Calu3 (cell line): ENCODE measurements at places on chromosomes 2 and 18. TPM values are rescaled to one million over a fixed set of nuclear protein-coding genes. Genes with fewer than 3 reads are reported as not detected.
A peak's percentile ranks its signal among the peaks of the same experiment; 100 is the strongest.

Gene KANSL3
- 39.6 and 43.9 TPM in 2 replicates for total RNA-seq

Gene UPP2
- not detected in 2 replicates for total RNA-seq

Gene STON1
- total RNA-seq: 0.86 and 1.3 TPM in 2 replicates

Gene OTOS
- total RNA-seq: not detected in 2 replicates

Gene RAB6C
- total RNA-seq: not detected in 2 replicates

Gene ICOS
- total RNA-seq: not detected in 2 replicates

Gene CNGA3
- total RNA-seq: not detected in 2 replicates

Gene MAB21L4
- 2.8 and 3.0 TPM in 2 replicates for total RNA-seq

Gene SP110
- total RNA-seq: 56.7 and 107 TPM in 2 replicates

- DNase-seq: no peak
- no peak overlapping the region for H3K4me3 ChIP-seq
- peaks cover 15% of the 10 kb centered on the region for H3K4me1 ChIP-seq
- H3K27ac ChIP-seq: no peak overlapping the region
These were observed 12.6 kb upstream of the NCK2 start for GRCh38 chr2:105732101-105732500.

GRCh38 chr2:147636238-147636882 lies 208.5 kb upstream of the ACVR2A start:
- no peak overlapping the region for H3K27ac ChIP-seq
- H3K4me1 ChIP-seq: peaks cover 3% of the 10 kb centered on the region
- no peak overlapping the region for H3K4me3 ChIP-seq
- H3K36me3 ChIP-seq: no peaks in the 10 kb centered on the region
- H3K27me3 ChIP-seq: no peaks in the 10 kb centered on the region

GRCh38 chr2:96267159-96267971 lies 1.3 kb downstream of the CIAO1 start:
- DNase-seq: peak; percentile 55
- H3K27ac ChIP-seq: no peak overlapping the region
- H3K4me3 ChIP-seq: peak overlapping the region; percentile 88
- peaks cover 62% of the 10 kb centered on the region for H3K36me3 ChIP-seq
- no peaks in the 10 kb centered on the region for H3K27me3 ChIP-seq
- peaks cover 15% of the 10 kb centered on the region for H3K4me1 ChIP-seq

- peaks cover 84% of the 10 kb centered on the region for H3K36me3 ChIP-seq
- H3K4me1 ChIP-seq: peaks cover 30% of the 10 kb centered on the region
- no peak for DNase-seq
- no peaks in the 10 kb centered on the region for H3K27me3 ChIP-seq
- no peak overlapping the region for H3K4me3 ChIP-seq
These were observed 26.3 kb upstream of the CASP10 start for GRCh38 chr2:201156640-201157039.

- peak overlapping the region; percentile 85 for H3K4me3 ChIP-seq
- H3K27ac ChIP-seq: no peak overlapping the region
- H3K36me3 ChIP-seq: peaks cover 32% of the 10 kb centered on the region
- no peaks in the 10 kb centered on the region for H3K27me3 ChIP-seq
These were observed 566 bp upstream of the MRPS5 start for GRCh38 chr2:95122197-95122551.

GRCh38 chr2:43569921-43570320 lies 25.9 kb downstream of the THADA start:
- no peak overlapping the region for H3K4me3 ChIP-seq
- H3K27me3 ChIP-seq: no peaks in the 10 kb centered on the region
- peaks cover 12% of the 10 kb centered on the region for H3K36me3 ChIP-seq
- H3K27ac ChIP-seq: no peak overlapping the region

DNA sequence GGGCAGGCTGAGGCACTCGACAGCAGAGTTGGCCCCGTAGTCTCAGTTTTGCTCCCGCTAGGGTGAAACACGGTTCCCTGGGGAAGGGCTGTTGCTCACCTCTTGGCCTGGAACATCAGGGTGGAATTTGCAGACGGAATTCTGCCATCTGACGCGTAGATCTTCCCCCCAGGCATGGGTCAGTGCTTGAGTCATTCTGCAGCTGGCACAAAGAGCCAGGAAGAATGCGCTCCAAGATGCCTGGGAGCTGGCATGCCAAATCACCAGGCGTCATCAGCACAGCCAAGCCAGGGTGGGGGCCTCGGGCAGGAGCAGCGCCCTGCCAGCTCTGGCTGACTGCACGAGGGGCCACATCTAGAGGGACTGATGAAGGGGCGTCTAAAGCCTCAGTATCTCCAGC lies 42.7 kb downstream of the ODC1 start:
- H3K4me3 ChIP-seq: no peak overlapping the region
- no peak overlapping the region for H3K27ac ChIP-seq
- peaks cover 31% of the 10 kb centered on the region for H3K36me3 ChIP-seq
- H3K4me1 ChIP-seq: peaks cover 55% of the 10 kb centered on the region

- H3K4me3 ChIP-seq: no peak overlapping the region
- no peaks in the 10 kb centered on the region for H3K27me3 ChIP-seq
- peaks cover 23% of the 10 kb centered on the region for H3K4me1 ChIP-seq
- no peak for DNase-seq
- H3K27ac ChIP-seq: no peak overlapping the region
These were observed 25.4 kb downstream of the SOCS6 start for GRCh38 chr18:70314151-70314782.

DNA sequence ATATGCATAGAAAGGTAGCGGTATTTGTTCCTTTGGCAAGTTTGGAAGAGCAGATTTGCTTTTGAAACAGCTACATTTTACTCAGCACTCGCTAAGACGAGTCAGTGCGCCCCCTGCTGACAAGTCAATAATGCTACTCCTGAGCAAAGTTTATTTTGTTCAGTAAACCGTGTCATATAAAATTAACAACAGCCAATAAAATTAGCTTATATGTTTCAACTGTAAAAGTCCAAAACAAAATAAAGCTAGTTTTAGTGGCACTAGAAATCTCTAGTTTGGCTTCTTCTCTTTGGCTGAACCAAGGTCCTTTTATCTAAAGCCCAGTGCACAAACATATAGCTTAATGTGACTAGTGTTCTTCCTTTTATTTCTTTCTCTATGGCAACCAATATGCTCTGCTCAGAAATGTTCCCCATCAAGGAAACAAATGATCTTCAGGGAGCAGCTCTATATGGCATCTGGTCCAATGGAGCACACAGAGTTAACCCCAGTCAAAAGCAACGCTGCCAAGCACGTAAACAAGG lies 4.2 kb upstream of the POU3F3 start:
- H3K4me1 ChIP-seq: peaks cover 18% of the 10 kb centered on the region
- DNase-seq: peak; percentile 75
- H3K27me3 ChIP-seq: peaks cover 100% of the 10 kb centered on the region
- no peak overlapping the region for H3K27ac ChIP-seq

DNA sequence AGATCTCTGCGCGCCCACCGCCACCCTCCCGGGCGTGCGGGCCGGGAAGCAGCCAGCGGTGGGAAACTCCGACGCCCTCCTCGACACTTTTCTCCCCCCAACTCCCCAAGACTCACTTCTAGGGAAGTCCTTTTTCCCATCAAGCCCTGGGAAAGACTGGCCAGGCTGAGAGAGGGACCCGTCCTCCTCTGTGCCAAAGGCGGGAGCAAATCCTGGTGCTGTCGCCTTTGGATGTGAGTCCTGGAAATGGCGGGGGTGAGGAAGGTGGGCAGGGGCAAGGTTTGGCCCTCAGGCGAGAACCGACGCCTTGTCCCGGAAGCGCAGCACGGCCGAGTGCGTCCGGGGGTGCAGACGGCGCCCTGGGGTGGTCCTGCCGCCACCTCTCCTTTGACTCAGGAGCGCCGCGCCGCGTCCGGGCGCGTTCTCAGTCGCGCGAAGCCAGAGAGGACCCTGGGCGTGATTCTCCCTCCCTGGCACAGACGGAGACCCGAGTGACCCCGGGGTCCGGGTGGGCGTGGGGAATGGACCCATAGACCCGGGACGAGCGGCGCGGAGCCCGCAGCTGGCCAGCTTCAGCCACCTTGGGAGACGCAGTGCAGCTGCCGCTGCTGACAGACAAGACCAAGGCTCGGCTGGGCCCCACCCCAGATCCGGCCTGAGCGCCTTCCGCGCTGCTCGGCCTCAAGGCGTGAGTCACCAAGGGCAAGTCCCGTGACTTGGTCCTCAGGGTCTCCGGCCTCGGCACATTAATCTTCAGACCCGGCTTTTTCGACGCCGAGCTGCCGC lies 3.5 kb upstream of the LBX2 start:
- H3K27me3 ChIP-seq: peaks cover 12% of the 10 kb centered on the region
- peak overlapping the region; percentile 27 for H3K27ac ChIP-seq
- peaks cover 68% of the 10 kb centered on the region for H3K36me3 ChIP-seq
- peak; percentile 80 for DNase-seq
- peaks cover 43% of the 10 kb centered on the region for H3K4me1 ChIP-seq

DNA sequence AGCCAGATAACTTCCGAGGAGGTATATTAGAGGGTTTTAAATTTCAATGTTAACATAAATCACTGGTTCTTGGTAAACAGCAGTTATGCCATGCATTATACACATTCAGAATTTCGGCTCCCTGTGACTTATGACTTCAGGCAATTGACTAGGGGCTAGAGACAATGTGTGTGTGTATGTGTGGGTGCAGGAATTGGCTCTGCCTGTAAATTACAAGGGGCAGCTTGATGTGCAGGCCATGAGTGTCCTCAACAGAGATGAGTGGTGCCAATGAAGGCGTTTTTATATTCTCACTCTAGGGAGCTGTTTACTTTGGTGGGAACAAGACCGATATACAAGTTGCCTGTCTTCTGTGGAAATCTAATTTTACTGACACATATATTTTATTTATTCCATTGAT lies 161.6 kb downstream of the CSRNP3 start:
- no peaks in the 10 kb centered on the region for H3K27me3 ChIP-seq
- DNase-seq: no peak
- H3K27ac ChIP-seq: no peak overlapping the region
- H3K4me1 ChIP-seq: no peaks in the 10 kb centered on the region

- no peaks in the 10 kb centered on the region for H3K36me3 ChIP-seq
- H3K27ac ChIP-seq: no peak overlapping the region
- no peak for DNase-seq
- no peak overlapping the region for H3K4me3 ChIP-seq
- H3K27me3 ChIP-seq: no peaks in the 10 kb centered on the region
These were observed 801.0 kb downstream of the TDRD15 start for GRCh38 chr2:21924640-21925285.

DNA sequence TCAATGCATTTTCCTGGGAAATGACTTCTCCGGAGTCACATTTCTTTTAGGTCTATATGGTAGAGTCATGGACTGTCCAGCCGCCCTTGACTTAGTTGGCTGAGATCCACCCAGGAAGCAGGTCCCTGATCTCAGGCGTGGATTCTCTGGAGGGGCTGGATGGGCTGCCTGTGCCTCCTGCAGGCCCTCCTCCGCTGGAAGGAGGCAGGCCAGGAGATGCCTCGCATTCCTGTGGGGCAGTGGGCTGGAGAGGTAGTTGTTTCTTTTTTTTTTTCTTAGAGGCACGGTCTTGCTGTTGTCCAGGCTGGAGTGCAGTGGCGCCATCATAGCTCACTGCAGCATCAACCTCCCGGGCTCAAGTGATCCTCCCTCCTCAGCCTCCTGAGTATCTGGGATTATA lies 129.0 kb upstream of the MYCN start:
- no peak for DNase-seq
- H3K4me1 ChIP-seq: no peaks in the 10 kb centered on the region
- peaks cover 90% of the 10 kb centered on the region for H3K27me3 ChIP-seq
- H3K27ac ChIP-seq: no peak overlapping the region

DNA sequence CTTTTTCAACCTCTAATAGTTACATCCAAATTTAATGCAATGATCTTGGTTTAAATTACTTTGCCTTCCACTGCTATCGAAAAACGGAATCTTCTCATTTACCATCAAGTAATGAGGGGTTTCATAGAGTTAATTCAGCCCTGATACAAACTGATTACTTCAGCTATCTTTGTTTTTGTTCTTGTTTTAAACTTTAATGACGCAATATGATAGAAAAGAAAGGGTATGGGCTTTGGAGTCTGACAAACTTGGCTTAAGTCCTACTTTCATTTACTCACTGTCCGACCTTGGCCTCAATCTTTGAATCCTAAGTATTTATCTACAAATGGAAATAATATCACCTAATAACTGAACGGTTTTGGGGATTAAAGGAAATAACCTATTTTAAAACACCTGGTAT lies 16.1 kb downstream of the ADAM17 start:
- no peaks in the 10 kb centered on the region for H3K27me3 ChIP-seq
- H3K4me3 ChIP-seq: no peak overlapping the region
- peaks cover 18% of the 10 kb centered on the region for H3K4me1 ChIP-seq

- H3K27me3 ChIP-seq: no peaks in the 10 kb centered on the region
These were observed 23.9 kb downstream of the WDFY1 start for GRCh38 chr2:223921204-223921603.

- H3K27ac ChIP-seq: no peak overlapping the region
- no peak overlapping the region for H3K4me3 ChIP-seq
- DNase-seq: no peak
These were observed 54.5 kb downstream of the RBBP8 start for GRCh38 chr18:22987547-22988189.

DNA sequence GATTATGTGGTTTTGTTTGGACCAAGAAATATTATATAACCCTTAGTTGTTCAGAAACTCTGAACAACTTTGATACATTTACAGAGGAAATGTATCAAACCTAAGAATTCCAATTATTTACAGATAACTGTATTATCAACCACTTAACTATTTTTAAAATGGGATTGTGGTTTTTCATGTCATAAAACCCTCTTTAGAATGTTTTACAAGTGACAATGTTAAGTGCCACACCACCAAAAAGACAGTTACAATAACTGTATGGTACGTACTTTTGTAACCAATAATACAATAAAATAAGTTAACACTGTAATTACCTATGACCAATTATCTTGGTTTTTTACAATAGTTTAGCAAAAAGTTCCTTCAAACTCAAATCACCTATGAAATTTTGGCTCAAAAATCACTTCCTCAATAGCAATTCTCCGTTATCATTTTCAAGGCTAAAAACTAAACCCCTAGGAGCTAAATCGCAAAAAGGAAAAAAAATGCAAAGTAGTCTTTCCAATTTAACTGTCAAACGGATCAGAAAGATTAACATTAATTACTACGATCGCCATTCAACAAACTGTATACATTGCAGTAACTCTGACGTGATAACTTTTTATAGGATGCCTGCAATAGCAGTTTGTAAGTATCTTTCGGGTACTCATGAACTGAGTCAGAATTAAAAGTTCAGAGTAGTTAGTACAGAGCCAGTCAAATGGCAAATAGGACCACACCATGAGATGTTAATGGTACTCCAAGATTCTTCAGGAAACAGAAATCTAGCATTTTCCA lies 1.5 kb downstream of the ROCK1 start:
- no peak for DNase-seq
- peaks cover 21% of the 10 kb centered on the region for H3K4me1 ChIP-seq
- H3K36me3 ChIP-seq: peaks cover 24% of the 10 kb centered on the region
- H3K27ac ChIP-seq: peak overlapping the region; percentile 95
- H3K4me3 ChIP-seq: no peak overlapping the region

DNA sequence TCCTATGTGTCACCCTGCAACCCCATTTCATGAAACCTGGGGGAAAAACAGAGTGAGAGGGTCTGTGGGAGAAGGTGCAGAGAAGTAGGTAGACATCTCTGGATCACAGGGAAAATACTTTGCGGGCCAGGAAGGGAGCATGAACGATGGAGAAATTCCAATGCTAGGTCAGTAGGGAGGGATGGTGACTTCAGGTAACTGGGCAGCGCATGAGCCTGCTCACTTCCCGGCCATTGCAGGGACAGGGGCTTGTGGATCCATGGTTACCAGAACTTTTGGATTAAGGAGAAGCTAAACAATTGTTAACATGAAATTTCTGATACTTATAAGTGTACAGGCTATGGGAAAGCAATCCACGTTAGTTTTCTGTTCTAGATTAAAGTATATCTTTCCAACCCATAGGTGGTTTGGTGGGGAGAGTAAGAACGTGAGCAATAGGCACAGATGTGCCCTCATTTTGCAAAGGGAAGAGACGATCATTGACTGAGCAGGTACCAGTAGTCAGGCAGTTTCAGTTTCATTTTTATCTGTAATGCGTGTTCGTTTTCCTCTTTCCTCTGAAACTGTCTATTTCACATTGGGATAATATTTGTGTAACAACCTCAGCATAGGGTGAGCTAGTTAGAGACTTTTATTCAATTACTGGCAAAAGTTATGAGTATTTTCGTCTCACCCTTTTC lies 65.0 kb downstream of the NYAP2 start:
- H3K27me3 ChIP-seq: no peaks in the 10 kb centered on the region
- H3K27ac ChIP-seq: no peak overlapping the region
- no peak for DNase-seq
- no peak overlapping the region for H3K4me3 ChIP-seq
- peaks cover 60% of the 10 kb centered on the region for H3K4me1 ChIP-seq
